ENCODE measurements at places on chromosomes 4 and X.

GRCh38 chrX:53681661-53682060 lies 4.9 kb downstream of the HUWE1 start:
- DNase-seq = no peak

GRCh38 chr4:85486425-85487086 lies 11.6 kb downstream of the ARHGAP24 start:
- no peak for DNase-seq

DNA sequence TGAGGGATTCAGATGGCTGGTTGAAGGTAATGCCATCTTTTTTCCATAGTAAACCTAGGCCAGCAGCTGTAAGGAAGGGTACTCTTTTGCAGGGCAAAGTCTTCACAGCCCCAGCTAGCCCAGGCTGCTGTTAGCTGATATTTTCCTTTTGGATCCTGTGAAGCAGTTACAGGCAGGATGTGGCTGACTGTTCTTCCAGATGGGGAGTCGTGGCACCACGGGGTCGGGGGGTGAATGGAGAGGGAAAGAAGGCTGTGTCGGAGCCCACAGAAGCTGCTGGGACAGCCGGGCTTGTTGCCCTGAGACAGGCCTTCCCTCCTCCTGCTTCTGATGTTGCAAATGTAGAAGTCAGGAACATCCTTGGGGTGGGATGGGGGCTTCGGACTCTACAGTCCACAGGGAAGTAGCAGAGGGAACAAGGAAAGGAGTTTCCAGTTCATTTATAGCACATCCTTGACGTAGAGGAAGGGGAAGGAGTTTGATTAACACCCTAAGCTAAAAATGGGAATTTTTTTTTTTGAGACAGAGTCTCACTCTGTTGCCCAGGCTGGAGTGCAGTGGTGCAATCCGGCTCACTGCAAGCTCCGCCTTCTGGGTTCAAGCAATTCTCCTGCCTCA lies 64.6 kb upstream of the TMEM150C start:
- DNase-seq = no peak

DNA sequence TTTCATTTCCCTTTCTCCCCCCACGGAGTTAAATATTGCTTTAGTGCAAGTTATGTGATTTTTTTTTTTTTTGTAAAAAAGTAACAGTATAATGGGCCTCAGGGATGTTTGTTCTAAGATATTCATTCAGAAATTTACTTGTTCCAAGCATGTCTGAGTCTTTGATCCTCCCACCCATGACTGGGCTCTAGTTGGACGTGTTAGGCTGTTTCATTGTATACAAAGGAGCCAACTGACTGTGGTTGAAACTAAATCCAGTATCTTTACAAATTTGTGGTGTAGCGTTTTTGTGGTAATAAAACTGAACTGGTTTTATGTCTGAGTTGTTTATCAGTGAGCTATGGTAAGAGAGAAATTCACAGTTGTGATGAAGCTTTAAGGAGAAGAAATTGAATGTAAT lies 74.1 kb downstream of the DOCK11 start:
- DNase-seq = no peak

- no peak for DNase-seq
Observed at GRCh38 chr4:127686658-127687057, 43.5 kb upstream of the SLC25A31 start.

- no peak for DNase-seq
Observed at GRCh38 chrX:23937100-23937499, 29.3 kb downstream of the CXorf58 start.

DNA sequence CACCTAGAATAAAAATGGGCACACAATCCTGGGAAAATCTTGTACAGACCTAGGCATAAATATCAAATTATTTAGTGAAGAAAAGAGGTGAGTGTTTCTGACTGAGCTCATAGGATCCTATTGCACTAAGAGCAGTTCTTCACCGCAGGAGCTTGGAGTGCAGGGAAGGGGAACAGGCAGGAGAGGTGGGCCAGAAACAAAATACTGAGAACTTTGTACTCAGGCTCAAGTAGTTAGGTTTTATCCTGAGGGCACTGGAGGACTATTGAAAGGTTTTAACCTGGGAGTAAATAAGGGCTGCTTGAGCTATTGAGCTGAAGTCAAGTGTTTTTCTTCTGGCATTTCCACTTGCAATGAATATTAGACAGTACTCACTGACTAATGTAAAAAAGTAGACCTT lies 12.2 kb downstream of the EPHA5 start:
- DNase-seq = no peak

GRCh38 chr4:8230033-8230432 lies 30.9 kb downstream of the SH3TC1 start:
- DNase-seq = no peak

DNA sequence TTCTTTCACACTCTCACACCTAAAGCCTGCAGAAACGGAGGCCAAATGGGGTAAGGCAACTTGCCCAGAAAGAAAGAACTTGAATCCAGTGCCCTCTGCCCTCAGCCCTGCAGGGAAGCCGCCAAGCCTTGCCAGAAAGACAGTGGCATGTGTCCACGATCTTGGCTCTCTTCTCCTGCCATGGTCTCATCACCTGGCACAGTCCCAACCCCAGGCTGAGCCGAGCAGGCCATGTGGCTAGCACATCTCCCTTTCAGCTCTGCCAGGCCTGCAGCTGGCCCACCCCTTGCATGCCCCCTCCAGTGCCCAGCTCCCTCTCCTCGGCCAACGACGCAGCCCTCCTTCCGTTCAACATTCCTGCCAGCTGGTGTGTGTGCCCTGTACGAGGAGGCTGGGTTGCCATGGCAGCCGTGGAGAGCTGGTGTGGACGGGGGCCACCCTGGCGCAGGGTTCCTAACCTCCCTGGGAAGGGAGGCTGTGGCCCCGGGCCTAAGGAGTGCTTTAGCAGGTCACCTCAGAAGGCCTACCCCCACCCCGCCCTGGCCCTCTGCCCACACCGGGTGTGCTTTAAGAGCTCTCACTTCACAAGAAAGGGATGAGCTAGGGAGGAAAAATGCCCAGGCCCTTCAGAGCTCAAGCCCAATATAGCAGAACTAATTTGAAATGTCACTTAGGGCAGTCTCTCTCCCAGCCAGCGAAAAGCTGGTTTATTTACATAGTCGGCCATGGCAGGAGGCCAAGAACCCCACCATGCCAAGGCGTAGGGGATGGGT lies 73.0 kb upstream of the PJA1 start:
- peak; percentile 53 for DNase-seq

- DNase-seq = peak; percentile 24
Observed at GRCh38 chrX:123797543-123798447, 62.1 kb upstream of the XIAP start.

- no peak for DNase-seq
Observed at GRCh38 chr4:91288702-91289311, 1015.0 kb upstream of the GRID2 start.

GRCh38 chrX:112736310-112736709 lies 56.6 kb upstream of the LHFPL1 start:
- no peak for DNase-seq

GRCh38 chrX:20500171-20500865 lies 233.6 kb upstream of the RPS6KA3 start:
- DNase-seq = no peak

GRCh38 chr4:37453999-37454800 lies 209.7 kb downstream of the NWD2 start:
- no peak for DNase-seq

- DNase-seq = no peak
Observed at GRCh38 chr4:164212134-164212533, 541.8 kb upstream of the SMIM31 start.
